ENCODE measurements at places on chromosomes 11 and 22. TPM values are rescaled to one million over a fixed set of nuclear protein-coding genes. Genes with fewer than 3 reads are reported as not detected.

Gene NNMT
- 332 TPM for total RNA-seq

Gene MLC1
- not detected for total RNA-seq

Gene OR52B6
- total RNA-seq = not detected

Gene TAF1D
- 88.7 TPM for total RNA-seq
